Myometrial cell (primary cell): ENCODE measurements at places on chromosomes 1 and 21. TPM values are rescaled to one million over a fixed set of nuclear protein-coding genes. Genes with fewer than 3 reads are reported as not detected.

The ADORA1 gene
- 0.53 TPM in 1 of 2 replicates, not detected in the other for total RNA-seq

The PARS2 gene
- total RNA-seq = 3.5 and 3.7 TPM in 2 replicates

The OXCT2 gene
- 5.1 TPM in 1 of 2 replicates, not detected in the other for total RNA-seq

The RXFP4 gene
- not detected in 2 replicates for total RNA-seq

The NOS1AP gene
- total RNA-seq = 0.18 and 0.29 TPM in 2 replicates

The PERM1 gene
- total RNA-seq = not detected in 2 replicates

The RALGPS2 gene
- total RNA-seq = 13.0 and 21.4 TPM in 2 replicates

The ACTL8 gene
- total RNA-seq = not detected in 2 replicates
